HepG2 (cell line): ENCODE measurements at places on chromosomes 11 and 22. TPM values are rescaled to one million over a fixed set of nuclear protein-coding genes. Genes with fewer than 3 reads are reported as not detected.

The RBFOX2 gene
- 36.9 and 37.3 TPM in 2 replicates for total RNA-seq

The NAV2 gene
- total RNA-seq, result 9.3 and 17.8 TPM in 2 replicates

The CHRDL2 gene
- total RNA-seq, result not detected in 2 replicates

The UPB1 gene
- total RNA-seq, result 0.60 and 1.2 TPM in 2 replicates

The PGM2L1 gene
- 1.2 and 2.1 TPM in 2 replicates for total RNA-seq

The ART5 gene
- total RNA-seq, result 0.52 and 0.93 TPM in 2 replicates

The CHKA gene
- 83.6 and 92.7 TPM in 2 replicates for total RNA-seq

The CCDC116 gene
- total RNA-seq, result 0.33 TPM in 1 of 2 replicates, not detected in the other

The INCENP gene
- 37.3 and 38.1 TPM in 2 replicates for total RNA-seq

The LARGE2 gene
- total RNA-seq, result 10.0 and 21.6 TPM in 2 replicates

The SLC5A1 gene
- total RNA-seq, result not detected in 2 replicates

The DDIAS gene
- total RNA-seq, result 13.0 and 23.5 TPM in 2 replicates

The PSMD13 gene
- 117 and 172 TPM in 2 replicates for total RNA-seq

The SCGB1D4 gene
- not detected in 2 replicates for total RNA-seq

The PRODH gene
- total RNA-seq, result 0.29 TPM in 1 of 2 replicates, not detected in the other

The GAL3ST1 gene
- 1.8 and 4.4 TPM in 2 replicates for total RNA-seq

The OSM gene
- total RNA-seq, result not detected in 2 replicates

The SPON1 gene
- not detected in 2 replicates for total RNA-seq

The NAA40 gene
- total RNA-seq, result 17.1 and 17.9 TPM in 2 replicates

The TUB gene
- 5.4 and 5.6 TPM in 2 replicates for total RNA-seq

The CASP4 gene
- total RNA-seq, result 69.8 and 98.1 TPM in 2 replicates

The KRTAP5-10 gene
- total RNA-seq, result not detected in 2 replicates

The DRD4 gene
- 0.13 TPM in 1 of 2 replicates, not detected in the other for total RNA-seq

The EFCAB6 gene
- not detected in 2 replicates for total RNA-seq

The NRXN2 gene
- total RNA-seq, result not detected in 2 replicates

The DENND5A gene
- total RNA-seq, result 57.7 and 63.3 TPM in 2 replicates

The TIMP3 gene
- 28.7 and 57.3 TPM in 2 replicates for total RNA-seq
